ENCODE measurements at places on chromosomes 12 and 14.
A peak's percentile ranks its signal among the peaks of the same experiment; 100 is the strongest.

DNA sequence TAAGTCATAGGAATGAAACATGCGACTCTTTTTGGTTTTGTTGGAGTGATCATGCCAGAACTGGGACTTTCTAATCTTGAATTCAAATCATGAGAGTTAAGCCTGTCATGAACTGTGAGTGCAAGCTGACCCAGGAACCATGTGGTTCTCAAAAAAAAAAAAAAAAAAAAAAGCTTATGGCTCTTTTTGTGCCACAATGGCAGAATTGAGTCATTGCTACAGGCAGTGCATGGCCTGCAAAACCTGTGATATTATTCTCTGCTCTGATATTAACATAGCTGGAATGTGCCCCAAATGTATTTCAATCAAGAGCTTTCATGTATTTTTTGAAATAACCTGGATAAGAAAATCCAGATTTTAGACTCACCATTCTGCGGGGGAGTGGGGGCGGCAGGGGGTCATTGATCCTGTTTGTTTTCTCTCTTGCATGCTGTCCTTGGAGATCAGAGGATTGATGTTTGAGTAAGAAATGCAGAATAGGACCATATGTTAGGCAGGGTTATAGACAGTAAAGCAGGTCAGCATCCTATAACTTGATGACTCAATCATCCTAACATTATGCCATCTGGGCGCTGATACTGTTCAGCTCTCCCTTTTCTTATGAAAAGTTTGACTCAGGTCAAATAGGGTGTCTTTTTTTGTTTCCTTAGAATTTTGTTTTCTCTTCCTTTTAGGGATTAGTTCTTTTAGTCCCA, 797.4 kb downstream of the DIO2 start:
- no peak for DNase-seq

- no peak for DNase-seq
These were observed 239.8 kb downstream of the KTN1 start for GRCh38 chr14:55819610-55820304.

DNA sequence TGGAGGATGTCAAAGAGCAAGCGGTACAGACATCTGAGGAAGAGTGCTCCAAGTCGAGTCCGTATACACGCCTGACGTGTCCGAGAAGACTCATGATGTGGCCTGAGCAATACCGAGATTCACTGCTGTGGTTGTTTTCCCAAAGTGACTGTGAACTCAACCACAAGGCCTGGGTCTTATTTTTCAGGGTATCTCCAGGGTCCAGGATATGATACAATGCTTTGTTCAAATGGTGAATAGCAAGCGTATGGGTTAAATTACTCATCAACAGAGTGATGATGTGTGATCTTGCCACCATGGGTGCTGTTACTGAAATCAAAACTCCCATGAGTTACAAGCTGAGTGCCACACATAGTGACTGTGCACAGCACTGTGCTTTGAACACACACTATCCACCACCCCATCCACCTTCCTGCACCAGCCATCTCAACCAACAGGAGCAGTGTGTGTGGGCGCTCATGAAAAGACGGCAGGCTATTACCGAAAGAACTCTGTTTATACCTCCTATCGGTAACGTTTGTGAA, 109.6 kb downstream of the BCAT1 start:
- no peak for DNase-seq

- no peak for DNase-seq
These were observed 147.6 kb downstream of the RIMBP2 start for GRCh38 chr12:130568501-130568900.

- DNase-seq = no peak
These were observed 116.6 kb downstream of the SLC25A47 start for GRCh38 chr14:100439781-100440180.

- no peak for DNase-seq
These were observed 63.9 kb upstream of the PTGR2 start for GRCh38 chr14:73787486-73788316.

DNA sequence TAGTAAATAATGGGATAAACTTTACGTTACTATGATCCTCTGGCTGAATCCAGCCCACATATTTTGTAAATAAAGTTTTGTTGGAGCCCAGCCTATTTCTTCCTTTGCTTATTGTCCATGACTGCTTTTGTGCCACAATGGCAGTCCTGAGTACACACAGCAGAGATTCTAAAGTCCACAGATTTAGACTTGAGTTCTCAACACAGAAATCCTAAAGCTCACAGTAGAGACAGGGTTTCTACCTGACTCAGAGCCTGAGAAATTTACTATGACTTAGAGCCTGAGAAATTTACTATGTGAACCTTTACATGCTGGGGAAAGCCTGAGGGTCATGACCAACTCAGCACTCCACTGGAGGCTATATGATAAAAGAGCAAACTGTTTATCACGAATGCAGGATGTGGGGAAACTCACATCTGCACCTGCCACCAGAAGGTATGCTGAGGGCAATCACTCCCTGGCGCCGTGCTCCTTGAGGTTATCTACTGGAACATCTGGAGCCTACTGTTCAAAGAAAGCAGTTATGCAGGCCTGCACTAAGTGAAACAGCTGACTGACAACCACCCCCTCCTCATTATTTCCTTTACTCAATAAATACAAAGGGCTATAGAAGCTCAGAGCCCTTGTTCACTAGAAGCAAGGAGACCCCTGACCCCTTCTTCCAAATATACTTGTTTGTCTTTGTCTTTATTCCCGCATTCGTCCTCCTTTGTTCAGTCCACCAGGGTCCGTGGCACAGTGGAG, 52.6 kb upstream of the BICD1 start:
- DNase-seq = no peak

GRCh38 chr14:54772451-54772881, 130.2 kb downstream of the GCH1 start:
- DNase-seq = no peak

DNA sequence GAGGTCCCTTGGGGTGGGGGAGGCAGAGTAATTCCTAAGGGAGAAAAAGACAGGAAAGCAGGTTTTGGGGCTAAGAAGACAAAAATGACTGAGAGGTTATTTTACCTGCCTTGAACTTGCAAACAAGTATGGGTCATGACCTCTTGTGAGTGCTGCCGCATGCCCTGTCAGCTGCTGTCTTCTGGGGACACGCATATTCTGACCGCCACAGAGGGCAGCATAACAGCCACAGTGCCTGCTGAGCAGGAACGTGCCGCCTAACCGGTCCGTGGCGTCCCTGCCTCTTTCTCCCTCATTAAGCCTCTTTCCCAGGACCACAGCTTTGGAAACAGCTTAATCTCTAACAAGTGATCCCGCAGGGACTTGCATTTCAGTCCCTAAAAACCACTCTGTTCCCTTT, 51.3 kb upstream of the KCNA1 start:
- peak; percentile 43 for DNase-seq

GRCh38 chr12:79083181-79083580, 218.6 kb downstream of the SYT1 start:
- DNase-seq = no peak

DNA sequence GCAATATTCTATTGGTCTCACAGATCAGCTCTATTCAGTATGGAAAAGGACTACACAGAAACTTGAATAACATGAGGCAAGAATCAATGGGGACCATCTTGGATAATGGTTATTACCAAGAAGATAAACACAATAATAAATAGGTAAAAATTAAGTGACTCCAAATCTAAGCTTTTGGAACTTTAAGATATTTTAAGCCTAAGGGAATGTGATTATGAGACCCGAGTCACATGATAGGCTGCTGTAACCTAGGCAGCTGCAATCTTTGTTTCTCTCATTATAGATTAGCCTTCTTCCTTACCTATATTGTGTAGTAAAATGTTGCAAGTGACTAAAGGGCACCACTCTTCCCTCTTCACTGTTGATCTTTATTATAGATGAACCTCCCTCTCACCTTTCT, 121.9 kb downstream of the SYT10 start:
- no peak for DNase-seq

GRCh38 chr12:89892436-89892835, 183.8 kb upstream of the ATP2B1 start:
- DNase-seq = no peak

- no peak for DNase-seq
These were observed 695.3 kb downstream of the DIO2 start for GRCh38 chr14:79516009-79516408.

DNA sequence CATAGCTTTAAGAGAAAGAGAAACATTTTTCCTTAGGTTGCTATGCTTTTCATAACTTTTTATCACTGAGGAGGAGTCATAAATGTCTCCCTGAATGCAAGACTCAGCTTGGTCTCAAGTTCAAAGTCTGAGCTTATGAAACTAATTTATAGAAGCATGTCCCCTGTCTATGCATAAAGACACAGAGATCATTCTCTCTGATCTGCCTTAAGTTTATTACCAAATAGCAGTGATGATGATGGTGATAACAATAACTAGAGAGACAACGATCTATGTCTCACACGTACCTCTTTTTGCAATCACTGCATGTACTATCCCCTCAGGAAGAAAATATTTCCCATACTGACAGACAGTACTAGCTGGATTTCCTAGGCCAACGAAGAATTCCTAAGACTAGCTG, 266.4 kb upstream of the G2E3 start:
- no peak for DNase-seq

DNA sequence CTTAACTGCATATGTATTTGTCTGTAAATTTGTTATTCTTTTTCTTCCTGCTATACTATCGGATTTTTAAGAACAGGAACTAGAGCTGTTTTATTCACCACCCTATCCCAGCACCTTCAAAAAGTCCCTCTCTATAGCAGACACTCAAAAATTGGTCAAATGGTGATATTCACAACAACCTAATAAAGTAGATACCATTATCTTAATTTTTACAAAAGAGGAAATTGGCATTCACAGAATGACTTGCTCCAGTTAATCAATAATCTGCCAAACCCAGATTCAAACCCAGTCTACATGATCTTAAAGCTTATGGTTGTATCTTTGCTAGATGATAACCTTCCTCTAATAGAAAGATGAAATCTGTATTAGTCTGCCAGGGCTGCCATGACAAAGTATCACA, 426.6 kb downstream of the EGLN3 start:
- DNase-seq = no peak

DNA sequence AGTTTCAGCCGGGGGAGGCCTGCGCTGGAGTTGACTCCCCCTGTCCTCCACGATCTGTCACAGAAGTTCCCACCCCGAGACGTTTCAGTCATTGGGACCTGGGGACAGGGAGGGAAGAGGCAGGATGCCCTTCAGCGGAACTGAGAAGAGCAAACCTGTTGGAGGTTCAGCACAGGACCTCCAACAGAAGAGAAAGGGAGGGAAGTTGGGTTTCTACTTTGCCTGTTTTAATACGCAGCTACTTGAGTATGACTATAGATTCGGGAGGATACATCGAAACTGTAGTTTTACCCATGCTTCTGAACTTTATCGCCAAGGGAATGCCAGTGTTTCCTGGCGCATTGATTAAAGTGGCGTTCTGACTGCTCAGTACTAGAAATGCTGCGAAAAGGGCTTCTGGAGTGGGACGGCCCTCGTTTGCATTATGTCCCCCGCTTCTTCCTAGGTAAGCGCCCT, 2.3 kb upstream of the DUSP6 start:
- DNase-seq = no peak

GRCh38 chr14:101098177-101098576, 194.7 kb upstream of the RTL1 start:
- no peak for DNase-seq

GRCh38 chr12:6425590-6426531, 18.9 kb upstream of the CD27 start:
- peak; percentile 9 for DNase-seq

DNA sequence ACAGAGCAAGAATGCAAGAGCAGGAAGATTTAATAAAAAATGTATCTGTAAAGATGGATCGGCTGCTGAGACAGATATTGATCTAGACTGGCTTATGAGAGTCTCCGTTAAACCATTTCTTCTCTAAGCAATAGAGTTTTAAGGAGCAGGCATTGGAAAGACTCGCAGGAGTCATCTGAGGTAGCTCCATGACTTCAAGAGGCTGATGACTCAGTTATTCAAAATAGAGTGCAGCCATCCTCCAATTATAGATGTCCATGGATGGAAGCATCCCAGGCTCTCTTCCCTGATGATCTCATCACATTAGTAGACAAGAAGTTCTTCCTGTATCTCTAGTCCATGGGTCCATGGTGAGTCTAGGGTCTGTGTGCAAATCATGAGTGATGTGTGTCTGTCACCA, 638.3 kb upstream of the TMEM132C start:
- no peak for DNase-seq

GRCh38 chr12:7864601-7865150, 8.0 kb downstream of the SLC2A14 start:
- no peak for DNase-seq

Data from nucleus accumbens (tissue), 56 donors.